ENCODE measurements at places on chromosomes 16 and 17.
A peak's percentile ranks its signal among the peaks of the same experiment; 100 is the strongest.

GRCh38 chr17:65588181-65588808 is 26.8 kb upstream of the AXIN2 start:
- DNase-seq = peak; percentile 44

GRCh38 chr17:16363749-16364536 is 10.7 kb upstream of the CENPV start:
- peak; percentile 70 for DNase-seq

DNA sequence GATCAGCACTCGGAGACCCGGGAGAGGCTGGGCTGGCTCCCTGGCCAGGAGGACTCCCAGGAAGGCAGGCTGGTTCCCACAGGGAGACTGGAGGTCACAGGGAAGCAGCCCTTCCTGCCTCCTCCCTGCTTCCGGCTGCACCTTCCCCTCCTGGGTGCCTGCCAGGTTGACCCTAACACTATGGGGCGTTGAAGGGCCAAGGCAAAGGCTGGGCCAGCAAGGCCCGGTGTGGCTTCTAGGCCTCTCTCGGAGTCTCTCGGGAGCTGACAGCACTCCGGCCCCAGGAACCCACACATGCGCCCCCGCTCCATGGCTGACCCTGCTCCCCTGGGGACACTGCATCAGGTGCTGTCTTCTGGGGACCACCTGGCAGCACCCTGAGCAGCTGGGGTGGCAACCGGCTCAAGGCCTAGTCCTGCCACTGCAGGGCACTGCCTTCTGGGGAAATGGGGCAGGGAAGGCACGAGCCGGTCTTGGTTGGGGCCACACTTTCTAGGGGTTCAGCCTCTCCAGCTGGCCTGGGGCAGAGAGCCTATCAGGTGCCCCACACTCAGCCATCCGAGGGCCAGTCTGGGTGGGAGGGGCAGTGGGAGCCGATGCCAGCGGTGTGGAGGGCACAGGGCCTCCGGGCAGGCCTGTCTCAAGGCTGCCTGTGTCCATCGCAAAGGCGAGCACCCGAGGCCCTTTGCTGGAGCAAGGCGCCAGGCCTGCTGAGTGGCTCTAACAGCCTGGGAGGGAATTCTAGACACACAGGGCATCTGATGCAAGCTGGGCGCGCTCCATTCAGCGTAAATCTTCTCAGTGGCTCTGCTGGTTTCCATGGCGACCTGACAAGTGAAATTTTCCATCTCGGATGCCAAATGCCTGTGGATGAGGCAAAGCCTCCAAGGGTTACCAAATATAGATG is 5.6 kb upstream of the MTSS2 start:
- DNase-seq = no peak

DNA sequence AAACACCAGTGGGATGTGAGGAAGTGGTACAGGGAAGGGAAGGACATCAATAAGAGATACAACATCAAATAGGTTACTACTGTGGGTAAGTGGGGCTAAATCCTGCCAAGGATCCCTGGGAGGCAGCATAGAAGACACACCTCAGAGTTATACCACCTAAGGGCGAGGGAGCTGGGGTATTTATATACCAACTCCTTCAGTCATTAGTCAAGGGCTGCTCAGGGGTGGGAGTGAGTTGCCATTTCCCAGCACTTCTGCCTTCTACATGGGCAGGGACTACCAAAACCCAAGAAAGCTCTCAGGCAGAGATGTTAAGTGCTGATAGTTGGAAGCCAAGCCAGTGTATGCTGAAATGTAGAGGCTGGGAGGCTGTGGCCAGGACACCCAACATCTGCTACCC is 57.5 kb upstream of the MARCHF10 start:
- no peak for DNase-seq

GRCh38 chr17:17926840-17927449 is 45.3 kb downstream of the TOM1L2 start:
- no peak for DNase-seq

DNA sequence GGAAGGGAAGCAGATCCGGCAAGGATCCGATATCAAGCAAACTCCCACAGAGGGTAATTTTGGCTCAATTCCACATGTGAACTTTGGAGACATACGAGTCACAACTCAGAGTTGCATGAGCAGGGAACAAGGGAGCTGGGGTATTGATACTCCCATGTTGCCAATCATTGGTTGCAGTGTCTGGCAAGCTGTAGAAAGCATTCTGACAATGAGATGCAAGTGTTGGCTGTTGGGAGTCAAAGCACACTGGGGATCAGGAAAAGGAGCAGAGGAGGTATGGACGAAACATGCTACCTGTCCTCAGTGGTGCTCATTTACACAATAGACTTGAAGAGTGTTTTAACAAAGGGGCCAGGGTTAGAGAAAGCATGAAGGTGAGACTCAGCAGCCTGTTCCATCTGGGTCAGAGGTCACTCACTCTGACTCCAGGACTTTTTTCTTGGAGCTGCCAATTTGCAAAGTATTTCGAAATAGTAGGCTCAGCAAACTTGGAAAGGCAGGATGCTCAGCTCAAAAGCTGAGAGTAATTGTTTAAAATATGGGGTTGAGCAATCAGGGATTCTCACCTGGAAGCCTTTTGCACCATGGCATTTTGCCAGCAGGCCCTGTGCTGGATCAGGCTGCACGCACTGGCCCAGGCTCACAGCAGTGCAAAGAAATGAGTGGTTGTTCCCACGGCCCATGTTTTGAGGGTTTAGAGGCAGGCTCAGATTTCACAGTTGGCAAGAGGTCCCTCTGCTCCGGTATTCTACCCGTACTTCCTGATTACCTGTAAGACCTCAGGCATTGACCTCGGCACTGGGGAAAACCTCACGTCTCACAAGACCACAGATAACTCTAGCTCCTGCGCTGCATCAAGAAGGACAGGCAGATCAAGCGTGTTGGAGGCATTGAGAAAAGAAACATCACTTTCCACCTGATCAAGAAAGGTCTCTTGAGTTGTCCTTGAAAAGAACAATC is 17.6 kb upstream of the NKD1 start:
- DNase-seq = peak; percentile 79

DNA sequence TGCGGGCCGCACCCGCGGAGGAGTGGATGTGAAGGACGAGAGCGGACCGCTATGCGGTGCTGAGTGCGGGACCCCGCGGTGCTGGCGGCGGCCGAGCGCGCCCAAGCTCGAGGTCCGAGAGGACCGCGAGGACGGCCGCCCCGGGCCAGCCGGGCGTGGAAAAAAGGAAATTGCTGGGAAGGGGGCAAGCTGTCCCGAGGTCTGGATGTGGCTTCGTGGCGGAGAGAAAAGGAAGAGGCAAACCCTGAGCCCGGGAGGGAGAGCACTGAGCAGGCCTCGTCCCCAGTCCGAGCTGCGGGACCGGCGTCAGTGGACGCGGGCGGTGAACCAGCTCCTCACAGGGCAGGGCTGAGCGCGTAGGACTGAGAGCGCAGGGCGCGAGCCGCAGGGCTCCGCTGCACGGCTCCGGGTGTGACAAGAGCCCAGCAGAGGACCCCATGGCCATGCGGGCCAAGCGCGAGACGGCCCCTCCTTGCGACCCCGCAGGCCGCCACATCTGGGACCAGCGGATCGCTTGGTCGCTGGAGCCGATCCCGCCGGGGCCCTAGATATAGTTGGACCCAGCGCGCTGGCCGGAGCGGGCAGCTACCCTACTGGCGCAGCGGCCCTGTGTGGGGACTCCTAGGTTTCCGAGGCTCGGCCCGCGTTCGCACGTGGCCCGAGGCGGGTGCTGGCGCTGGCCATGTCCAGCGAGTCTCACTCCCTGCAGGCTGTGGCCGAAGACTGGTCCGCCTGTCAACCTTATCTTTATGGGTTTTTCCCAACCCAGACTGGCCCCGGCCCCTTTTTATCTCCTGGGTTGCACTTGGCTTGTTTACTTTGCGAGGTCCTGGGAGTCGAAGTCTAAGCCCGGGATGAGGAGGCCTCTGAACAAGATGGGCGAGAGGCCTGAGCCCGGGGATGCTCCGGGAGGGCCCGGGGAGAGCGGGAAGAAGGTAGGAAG is 2.4 kb downstream of the TBX4 start:
- DNase-seq = no peak

DNA sequence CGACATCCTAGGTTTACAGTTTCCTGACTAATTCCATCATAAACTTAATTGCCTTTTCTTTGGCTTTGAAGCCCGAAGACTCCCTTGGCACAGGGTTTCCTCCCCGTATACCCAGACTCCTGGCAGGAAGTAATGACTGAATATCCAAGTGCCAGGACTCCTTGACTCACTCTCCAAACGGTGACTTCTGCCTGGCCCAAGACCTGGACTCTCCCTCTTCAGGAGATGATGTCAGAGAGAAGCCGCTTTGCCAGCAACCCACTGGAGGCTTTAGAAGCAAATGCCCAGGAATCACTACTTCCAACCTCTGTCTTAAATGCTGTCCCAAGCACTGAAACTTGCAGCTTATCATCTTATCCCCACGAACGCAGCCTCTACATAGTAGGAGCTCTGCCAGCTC is 146.5 kb downstream of the RGS9 start:
- no peak for DNase-seq

GRCh38 chr17:68306819-68307218 is 15.5 kb downstream of the ARSG start:
- no peak for DNase-seq

GRCh38 chr16:67254801-67255552 is 6.2 kb downstream of the SLC9A5 start:
- DNase-seq = no peak

GRCh38 chr17:73043686-73044581 is 48.6 kb downstream of the SLC39A11 start:
- no peak for DNase-seq

GRCh38 chr17:17279316-17279715 is 1.7 kb downstream of the COPS3 start:
- DNase-seq = no peak

DNA sequence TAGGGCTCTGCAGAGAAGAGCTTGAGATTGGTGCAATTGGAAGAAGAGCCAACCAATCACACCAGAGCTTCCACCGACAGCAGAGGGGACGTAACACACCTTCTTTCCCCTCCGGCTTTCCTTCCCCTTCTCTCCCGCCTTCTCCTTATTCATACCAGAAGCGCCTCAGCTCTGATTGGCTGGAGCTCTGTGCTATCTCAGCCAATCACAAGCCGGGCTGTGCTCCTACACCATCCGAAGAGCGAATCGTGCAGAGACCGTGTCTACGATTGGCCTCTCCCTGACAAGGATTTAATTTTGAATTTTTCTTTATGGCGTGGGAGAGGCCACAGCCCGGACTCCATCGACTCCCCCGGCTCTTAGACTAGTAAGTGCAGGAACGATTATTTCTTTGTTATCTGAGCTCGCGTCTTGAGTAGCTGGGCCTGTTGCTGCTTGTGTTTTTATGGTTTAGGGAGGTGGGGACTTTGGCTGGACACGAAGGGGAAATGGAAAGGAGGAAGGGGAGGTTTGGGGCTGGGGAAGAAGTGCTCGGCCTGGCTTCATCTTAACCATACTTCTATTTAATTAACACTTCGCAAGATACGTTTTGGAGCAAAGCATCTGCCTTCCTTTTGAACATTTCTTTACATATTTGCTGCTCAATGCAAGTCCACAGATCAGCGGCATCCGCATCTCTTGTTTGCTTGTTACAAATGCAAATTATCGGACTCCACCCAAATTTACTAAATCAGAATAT is at the start of gene PRR11:
Gene PRR11 (plus strand): TSS at position 308 of the 739 bp plus-strand sequence. CDS start 14,007 bp downstream, outside the sequence.
- DNase-seq = peak; percentile 99

GRCh38 chr16:556474-557173 is 3.6 kb upstream of the PRR35 start:
- DNase-seq = no peak

- DNase-seq = no peak
These were observed 1.6 kb downstream of the IRX3 start for GRCh38 chr16:54284931-54285413.

DNA sequence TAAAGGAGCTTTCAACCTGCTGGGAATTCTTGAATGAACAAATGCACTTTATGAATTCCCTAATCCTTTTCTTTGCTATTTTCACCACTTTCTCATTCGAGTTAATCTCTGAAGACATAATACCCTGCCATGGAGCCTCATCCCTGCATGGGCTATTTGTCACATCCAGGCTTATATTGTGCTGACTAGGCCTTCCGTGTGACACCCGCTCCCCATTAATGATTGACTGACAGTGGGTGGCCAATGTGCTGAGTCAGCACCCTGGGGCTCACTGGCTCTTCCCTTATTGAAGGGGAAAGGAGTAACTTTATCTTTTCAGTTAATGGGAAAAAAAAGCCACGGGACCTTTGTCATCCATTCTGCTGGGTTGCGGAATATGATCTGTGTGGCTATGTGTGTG is 1024.8 kb upstream of the EEF2KMT start:
- no peak for DNase-seq

DNA sequence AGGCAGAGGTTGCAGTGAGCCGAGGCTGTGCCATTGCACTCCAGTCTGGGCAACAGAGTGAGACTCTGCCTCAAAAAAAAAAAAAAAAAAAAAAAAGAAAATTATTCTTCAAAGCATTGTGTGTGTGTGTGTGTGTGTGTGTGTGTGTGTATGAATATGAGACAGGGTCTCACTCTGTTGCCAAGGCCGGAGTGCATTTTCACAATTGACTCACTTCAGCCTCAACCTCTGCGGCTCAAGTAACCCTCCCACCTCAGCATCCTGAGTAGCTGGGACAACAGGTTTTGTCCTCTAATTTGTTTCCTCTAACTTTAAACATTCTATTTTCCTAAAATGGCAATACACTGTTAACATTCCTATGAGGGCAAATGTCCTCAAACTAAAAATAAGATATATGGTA is 7.7 kb downstream of the FBXO47 start:
- DNase-seq = no peak

GRCh38 chr17:2770129-2770528 is 20.7 kb upstream of the CCDC92B start:
- no peak for DNase-seq

GRCh38 chr16:66899945-66900710 is 18.6 kb downstream of the CDH16 start:
- DNase-seq = no peak

GRCh38 chr17:73765824-73766563 is 121.7 kb upstream of the SDK2 start:
- no peak for DNase-seq

DNA sequence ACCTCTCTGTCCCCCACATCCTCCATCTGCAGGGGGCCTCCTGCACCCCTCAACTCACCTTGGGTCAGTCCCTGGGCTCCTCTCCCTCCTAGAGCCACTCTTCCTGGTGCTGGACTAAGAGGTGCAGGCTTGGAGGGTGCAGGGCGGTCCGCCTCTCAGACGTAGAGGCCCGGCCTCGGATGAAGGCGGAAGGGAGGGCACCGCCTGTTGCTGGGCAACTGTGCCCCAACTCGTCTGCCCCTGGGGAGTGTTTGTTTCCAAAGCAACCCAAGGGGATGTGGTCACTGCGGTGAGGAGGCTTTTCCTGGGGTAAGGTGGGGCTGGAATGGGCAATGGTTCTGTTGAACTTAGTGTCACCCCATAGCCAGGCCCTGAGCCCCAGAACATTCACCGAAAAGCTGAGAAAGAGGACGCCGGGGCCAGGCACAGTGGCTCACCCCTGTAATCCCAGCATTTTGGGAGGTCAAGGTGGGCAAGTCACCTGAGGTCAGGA is at the start of gene C16orf54:
Gene C16orf54 (minus strand): TSS at position 138 of the 493 bp plus-strand sequence. CDS start 1,039 bp downstream, outside the sequence.
- no peak for DNase-seq

DNA sequence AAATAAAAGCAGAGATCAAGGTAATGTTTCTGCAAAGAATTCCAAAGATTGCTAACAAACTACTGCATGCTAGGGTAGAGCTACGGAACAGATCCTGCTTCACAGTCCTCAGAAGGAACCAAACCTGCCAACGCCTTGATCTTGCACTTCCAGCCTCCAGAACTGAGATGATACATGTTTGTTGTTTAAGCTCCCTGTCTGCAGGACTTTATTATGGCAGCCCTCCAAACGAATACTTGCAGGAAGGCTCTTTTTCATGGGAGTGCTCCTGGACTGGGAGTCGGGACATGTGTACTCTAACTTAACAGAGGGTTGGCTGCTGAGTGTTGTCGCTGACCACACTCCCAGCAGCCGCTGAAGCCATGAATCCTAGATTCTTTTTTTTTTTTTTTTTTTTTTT is 808.8 kb upstream of the EEF2KMT start:
- no peak for DNase-seq

GRCh38 chr17:9643611-9644010 is 1.7 kb upstream of the USP43 start:
- DNase-seq = no peak
